T follicular helper cell (primary cell): ENCODE measurements at places on chromosomes 1 and 21.

DNA sequence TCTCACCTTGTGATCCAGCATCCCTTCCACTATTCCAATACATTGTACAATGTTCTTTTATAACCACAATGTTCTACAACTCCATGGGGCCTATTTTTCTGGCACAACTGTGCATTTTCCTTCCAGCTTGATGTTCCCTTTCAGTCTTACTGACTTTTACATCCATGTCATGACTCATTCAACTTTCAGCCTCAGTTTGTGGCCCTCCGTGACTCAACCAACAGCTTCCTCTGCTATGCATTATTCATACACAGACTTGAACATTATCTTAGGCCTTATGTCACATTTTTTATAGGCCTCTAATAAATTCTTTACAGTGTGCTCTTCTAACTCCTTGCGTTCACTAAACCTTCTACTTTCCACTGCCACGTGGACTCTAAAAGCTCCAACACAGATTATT is 119.4 kb upstream of the PRMT6 start:
- no peak for DNase-seq

DNA sequence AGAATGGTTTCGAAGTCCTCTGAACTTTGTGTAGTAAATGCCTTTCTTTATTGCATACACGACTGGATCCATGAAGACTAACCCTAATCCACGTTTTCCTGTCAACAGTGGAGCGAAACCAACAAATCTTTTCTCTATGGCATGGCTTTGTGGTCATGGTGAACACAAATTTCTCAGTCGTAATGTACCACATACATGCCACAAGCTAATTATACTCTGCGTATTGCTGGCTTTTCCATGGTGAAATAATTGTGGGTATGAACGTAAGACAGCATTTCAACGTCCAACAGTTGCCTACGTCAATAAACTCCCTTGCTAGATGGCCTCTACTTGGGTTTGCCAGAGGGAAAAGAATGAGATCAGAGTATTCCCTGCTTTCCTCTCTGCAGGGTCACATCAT is 27.5 kb downstream of the INTS7 start:
- no peak for DNase-seq

GRCh38 chr1:152413909-152414308 is at the start of gene CRNN:
CRNN (minus strand) TSS chr1:152414263; CDS start chr1:152412233, 2,030 bp downstream.
- no peak for DNase-seq

DNA sequence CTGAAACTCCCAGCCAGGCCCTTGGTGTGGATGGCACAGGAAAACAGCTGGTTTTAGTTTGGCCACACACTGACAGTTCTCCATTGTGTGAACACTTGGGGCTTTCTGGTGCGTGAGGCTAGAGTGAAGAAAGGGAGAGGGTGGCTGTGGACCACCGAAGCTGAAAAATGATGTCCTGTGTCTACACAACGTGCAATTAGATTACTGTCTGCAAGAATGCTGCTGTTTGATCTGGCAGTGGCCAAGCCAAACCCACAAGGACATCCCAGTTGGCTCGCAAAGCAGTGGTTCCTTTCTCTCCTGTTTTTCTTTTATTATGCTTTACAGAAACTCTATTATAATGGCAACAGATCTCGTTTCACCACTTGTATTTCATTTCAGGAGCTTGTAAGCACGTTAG is 58.9 kb downstream of the ERG start:
- no peak for DNase-seq

DNA sequence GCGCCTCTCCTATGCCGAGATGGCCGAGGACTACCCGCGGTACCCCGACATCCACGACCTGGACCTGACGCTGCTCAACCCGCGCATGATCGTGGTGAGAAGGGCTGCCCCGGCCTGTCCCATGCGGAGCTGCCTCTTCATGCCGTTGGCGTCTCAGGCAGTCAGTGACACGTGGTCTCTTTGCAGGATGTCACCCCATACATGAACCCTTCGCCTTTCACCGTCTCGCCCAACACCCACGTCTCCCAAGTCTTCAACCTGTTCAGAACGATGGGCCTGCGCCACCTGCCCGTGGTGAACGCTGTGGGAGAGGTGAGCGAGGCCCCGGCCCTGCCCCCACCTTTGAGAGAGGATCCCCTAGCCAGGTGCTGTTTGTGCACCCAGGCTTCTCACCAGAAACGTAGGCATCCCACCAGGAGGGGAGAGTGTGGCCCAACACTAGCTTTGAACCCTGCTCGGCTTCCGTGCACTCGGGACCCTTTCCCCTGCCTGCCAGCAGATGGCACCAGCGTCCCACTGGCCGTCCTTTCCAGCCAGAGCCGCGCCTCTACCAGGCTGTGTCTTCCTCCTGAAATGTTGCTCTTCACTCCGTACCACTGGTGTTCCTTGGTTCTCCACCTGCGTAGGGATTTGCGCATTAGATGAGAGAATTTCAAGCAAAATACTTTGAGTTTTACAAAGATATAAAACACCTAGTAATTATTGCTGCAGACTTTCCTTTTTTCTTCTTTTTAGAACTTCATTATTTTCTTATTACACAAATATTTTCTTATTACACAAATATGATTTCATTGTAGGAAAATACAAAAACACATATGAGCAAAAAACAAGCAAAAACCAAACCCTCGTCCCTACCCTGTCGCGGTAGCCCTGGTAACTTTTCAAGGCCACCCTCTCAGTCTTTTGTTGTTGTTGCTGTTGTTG is 9.0 kb downstream of the NPPA start:
- DNase-seq, result peak; percentile 64

DNA sequence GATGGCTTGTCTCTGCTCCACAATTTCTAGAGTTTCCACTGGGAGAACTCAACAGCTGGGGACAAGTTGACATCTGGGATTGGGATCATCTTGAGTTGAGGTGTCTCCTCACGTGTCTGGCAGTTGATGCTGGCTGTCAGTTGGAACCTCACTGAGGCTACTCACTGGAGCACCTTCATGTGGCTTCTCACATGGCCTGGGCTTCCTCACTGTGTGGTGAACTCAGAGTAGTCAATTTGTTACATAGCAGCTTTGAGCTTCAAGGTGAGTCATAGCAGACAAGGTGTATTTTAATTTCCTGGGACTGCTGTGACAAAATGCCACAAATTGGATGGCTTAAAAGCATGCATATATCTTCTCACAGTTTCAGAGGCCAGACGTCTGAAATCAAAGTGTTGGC is 44.0 kb downstream of the NTNG1 start:
- DNase-seq, result no peak

DNA sequence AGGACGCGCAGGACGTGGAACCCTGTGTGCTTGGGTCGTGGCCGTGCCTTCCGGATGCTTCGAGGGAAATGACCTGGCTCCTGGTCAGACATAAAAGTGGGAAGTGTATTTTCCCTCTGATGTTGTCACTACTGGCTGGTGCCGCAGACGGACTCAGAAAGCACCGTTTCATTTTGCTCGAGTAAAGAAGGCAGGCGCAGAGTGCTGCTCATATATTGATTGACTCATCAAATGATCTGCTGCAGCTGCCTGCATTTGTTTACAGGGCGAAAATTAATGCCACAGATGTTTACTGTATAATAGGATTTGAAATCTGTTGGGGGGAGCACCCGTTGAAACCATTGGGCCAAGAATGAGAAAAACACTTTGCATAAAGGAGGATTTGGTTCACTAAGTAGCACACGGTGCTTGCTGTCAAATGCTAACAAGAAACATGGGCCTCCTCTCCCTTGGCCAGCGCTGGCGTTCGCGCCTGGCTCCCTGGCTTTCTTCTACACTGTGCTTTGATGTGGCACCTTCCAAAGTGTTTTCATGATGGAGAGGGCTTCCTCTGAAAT is 365.5 kb downstream of the CAMTA1 start:
- no peak for DNase-seq

GRCh38 chr1:148290881-148291280 is 138.8 kb upstream of the NBPF11 start:
- DNase-seq, result no peak

GRCh38 chr1:47865881-47866535 is 131.2 kb downstream of the TRABD2B start:
- DNase-seq, result no peak

DNA sequence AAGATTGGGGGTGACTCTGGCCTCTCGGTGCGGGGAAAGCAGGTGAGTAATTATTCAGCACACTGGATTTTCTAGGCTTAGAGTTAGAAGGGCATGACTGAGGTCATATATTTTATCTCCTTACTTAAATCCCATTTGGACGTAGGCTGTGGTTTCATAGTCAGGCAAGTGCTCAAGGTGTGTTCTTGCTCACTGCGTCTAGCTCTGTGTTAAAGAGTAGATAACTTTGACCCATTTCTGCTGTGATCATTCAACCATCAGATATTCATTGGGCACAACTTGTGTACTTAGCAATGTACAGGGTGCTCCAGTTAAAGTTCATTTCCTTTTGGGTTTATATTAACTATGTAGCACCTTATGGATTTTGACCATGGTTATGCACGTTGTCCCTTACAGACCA is 14.6 kb downstream of the PFKFB2 start:
- no peak for DNase-seq

DNA sequence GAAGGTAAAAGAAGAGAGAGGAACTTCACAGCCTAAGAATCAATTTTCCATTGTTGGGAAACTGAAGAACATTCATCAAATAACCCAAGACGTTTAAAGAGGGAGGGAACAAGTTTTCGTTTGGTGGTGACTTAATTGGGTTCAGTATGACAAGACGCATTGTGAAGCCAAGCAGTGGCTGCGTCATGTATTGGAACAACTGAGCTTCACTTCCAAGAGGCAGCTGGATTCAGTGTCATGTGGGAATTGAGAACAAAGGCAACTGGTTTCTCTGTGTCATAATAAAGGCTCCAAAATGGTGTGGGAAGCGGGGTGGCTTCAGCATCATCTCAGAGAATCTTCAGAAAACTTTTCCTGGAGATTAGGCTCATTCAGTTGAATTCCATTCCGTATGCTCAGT is 29.8 kb upstream of the RC3H1 start:
- DNase-seq, result no peak

GRCh38 chr1:42753070-42753469 is 13.0 kb upstream of the CLDN19 start:
- no peak for DNase-seq

DNA sequence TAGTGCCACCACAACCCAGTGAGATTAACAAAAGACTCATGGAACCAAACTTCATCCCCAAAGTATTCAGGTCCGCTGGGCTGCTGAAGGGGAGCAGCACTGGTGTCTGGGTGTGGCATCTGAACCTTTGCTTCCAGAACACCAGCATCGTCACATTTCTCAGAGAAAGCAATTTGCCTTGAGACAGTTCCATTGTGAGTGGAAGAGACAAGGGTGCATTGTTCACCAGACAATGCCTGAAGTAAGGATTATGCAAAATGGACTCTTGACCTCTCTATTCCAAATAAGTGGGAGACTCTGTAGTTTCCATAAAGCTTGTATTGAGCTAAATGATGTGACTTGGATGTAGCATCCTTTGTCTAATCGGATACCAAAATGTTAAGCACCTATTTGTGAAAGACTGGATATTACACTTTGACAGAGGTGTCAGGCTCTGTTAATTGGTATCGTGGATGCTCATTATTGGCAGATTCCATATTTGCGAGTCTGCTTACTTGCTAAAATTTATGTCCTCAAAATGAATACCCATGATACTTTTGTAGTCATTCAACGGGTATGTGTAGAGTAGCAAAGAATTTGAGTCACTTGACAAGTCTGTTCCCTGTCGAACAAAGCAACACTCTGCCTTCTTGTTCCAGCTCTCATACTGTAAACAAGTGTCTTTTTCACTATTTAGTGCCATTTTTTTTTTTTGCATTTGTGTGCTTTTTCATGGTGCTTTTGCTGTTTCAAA is 75.6 kb downstream of the MRPS6 start:
- DNase-seq, result no peak

- peak; percentile 15 for DNase-seq
Observed at GRCh38 chr1:66182551-66183178, 351.3 kb upstream of the SGIP1 start.

DNA sequence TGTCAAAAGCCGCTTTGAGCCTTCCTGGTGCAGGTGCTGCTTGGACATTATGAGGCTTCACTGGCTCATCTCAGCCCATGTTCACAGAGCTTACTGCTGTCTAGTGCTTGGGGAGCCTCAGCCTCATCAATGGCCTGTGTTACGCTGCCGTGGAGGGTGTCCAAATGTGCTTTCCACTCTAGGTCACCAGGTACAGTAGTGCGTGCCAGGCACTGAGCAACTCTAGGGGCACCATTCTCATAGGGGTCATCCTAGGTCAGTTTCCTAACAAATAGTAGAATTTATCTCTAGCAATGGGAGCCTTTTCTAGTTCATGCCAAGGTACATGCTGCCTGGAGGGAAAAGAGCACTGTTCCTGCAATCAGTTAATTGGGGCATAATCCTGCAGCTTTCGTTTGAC is 193.8 kb downstream of the DYRK1A start:
- no peak for DNase-seq

DNA sequence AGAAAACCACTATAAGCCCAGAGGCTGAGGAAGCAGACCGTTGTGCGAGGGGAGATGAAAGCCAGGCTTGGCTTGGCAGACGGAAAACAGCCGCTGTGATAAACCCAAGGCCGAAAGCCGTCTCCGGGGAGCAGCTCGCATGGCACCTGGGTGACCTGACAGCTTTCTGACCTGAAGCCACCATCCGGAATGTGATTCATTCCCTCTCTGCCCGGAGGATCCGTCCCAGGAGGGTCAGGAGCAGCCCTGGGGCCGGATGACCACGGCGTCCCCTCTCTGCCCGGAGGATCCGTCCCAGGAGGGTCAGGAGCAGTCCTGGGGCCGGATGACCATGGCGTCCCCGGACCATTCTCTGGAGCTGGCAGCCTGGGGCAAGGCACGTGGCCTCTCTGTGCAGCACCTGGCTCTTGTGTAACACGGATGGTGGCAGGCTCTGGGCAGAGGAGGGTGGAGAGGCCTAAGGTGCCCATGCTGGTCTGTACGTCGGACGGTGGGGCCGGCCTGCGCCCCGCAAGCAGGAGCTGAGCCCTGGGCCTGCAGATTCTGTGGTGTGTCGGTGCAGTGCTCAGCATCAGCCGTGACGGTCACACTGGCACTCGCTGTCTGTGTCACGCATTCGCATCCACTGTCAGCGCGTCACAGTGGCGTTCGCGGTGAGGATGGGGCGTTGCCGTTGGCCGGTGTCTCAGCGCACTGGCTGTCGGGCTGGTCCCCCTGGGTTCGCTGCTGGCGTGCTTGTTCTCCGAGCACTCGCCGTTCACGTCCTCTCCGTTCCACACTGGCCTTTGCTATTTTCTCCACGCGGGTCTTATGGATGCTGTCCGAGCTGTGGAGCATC is 50.3 kb downstream of the SLX9 start:
- no peak for DNase-seq

GRCh38 chr1:228198977-228199590 is 8.8 kb upstream of the OBSCN start:
- DNase-seq, result no peak

GRCh38 chr1:198681252-198681651 is 42.4 kb downstream of the PTPRC start:
- no peak for DNase-seq

GRCh38 chr21:14285147-14285761 is 69.3 kb downstream of the RBM11 start:
- no peak for DNase-seq

GRCh38 chr1:4668743-4669700 is 14.6 kb downstream of the AJAP1 start:
- no peak for DNase-seq

GRCh38 chr1:236302941-236303340 is 21.2 kb upstream of the ERO1B start:
- DNase-seq, result no peak
